ENCODE measurements at places on chromosomes 16 and 17. TPM values are rescaled to one million over a fixed set of nuclear protein-coding genes. Genes with fewer than 3 reads are reported as not detected.

DNA sequence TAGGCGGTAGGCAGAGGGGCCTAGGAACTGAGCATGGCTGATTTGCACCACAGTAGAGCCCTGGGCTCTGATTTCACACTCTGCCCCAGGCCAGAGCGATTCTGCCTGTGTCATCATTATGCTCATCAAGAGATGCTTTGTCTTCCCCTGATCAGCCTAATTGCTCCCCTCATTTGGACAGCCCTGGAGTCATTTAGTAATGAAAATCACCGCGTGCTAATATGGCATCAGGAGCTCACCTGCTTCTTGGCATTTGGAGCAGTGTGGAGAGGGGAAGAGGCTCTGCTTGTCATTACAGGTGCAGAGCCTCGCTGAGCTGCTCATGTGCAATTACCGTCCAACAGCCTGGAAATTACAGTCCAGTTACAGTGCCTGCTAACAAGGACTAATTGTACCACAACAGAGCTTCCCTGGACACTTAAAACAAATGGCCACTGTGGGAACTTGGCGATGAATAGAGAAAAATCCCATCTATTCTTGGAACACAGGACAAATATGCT lies 157.1 kb upstream of the WSCD1 start:
- no peak for DNase-seq

Gene PIEZO1
- total RNA-seq = 49.3 TPM

DNA sequence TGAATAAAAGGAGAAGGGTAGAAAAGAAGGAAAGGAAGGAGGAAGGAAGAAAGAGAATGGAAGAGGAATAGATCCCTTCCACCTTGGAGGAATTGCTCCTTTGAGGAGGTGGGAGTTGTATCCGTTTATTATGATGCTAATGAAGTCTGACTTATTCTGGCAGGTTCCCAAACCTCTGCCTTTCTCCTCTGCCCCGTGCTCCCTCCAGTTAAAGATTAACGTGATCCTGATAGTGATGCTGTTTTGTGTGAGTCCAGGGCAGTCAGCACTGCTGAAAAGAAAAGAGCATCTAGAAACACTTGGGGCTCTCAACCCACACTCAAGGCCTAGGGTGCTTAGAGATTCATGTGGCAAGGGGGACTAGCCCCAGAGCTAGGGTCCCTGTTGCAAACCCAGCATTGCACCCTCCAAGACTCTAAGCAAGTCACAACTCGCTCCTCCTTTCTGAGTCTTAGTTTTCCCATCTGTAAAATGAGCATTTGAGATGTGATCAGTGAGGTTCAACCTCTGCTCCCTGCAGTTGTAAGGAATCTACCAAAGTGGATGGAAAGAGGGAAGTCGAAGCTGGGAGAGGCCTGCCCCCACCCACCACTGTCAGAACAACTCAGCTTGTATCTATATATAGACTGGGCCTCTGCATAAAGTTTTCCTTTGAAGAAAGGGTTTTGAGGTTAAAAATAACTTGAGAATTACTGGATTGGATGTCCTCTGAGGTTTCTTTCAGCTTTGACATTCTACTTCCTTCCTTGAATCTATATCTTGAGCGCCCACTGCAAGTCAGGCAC lies 46.9 kb upstream of the TMEM132E start:
- DNase-seq = peak; percentile 11

Gene MEIOC
- 0.27 TPM for total RNA-seq

DNA sequence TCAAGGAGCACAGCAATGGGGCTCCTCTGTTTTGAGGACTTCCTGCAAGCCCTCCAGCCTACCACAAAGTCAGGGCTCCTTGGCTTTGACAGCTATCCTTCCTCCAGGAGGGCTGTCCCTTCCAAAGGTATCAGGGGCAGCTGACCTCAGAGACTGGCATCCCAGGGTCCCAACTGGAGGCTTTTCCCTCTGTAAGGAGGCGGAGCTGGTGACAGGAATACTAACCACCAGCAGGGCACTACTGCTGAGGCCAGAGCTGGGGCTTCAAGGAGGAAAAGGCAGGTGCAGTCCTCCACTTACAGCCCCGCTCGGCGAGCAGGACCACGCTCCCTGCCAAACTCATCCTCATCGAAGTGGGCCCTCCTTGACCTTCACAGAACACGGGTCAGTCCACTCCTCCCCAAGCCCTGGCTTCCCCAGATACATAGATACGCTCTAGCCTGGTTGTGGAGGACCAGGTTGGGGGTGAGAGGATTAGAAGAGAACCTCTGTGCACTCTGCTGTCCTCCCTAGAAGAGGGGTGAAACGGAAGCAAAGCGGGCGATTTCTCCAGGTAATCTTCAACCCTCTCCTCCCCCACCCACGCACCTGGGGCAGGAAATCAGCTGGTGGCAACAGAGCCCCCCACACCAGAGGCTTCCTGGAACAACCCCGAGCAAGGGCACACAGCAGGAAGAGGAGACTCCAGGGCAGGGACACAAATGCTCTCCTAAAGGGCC lies 20.5 kb downstream of the ST3GAL2 start:
- no peak for DNase-seq

DNA sequence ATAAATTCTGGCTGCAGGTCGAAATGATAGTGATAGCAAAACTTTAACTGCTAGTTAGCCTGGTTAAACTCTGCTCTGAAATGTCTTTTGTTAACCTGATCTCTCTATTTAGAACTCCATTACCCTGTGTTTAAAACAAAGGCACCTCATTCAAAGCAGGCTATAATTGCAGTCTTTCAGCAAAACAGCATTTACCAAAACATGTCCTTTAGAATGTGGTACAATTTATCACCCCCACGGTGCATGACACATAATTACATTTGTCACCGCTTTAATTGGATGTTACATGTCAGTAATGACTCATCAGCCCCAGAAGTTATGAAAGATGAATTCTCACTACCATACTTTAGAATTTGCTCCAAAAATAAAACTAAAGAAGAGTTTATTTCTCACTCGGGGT lies 295.4 kb downstream of the TOX3 start:
- no peak for DNase-seq

DNA sequence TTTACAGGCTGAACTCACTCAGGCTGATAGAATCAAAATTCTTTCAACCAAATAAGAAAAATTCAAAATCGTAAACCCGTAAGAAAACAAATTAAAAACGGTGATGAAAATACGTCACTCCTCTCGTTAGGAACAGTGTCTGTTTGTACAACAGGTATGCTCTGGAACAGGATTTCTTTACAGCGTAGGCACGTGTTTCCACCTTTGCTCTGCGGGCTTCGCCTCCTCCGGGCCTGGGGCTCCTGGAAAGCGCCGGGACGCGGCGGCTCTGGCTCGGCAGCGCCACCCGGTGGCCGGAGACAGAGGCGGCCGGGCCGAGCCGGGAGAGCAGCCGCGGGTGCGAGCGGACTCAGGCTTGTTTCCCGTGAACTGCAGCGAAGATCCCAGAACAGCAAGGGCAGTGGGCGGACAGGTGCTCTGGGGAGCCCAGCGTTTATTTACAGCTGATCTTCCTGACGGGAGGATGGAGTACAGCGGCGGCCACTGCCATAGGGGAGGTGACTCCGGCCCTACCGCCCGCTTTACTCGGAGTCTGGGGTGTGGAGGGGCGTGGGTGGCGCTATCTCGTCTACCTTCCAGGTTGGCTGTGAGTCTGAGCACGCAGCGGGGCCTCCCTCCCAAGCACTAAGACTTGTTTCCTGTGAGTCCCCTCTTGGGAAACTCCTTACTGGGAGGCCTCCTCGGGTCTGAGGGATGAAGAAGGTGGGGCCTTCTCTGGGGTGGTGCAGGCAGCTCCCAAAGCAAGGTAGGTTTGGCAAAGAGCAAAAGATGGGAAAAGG lies 40.5 kb upstream of the ATP2A3 start:
- peak; percentile 66 for DNase-seq

Gene CLEC18B
- total RNA-seq = 2.0 TPM
